CD8-positive, alpha-beta memory T cell (primary cell): ENCODE measurements at places on chromosomes 7 and 10. TPM values are rescaled to one million over a fixed set of nuclear protein-coding genes. Genes with fewer than 3 reads are reported as not detected.

- DNase-seq: no peak
Observed at GRCh38 chr7:2100278-2101208, 132.2 kb downstream of the MAD1L1 start.

OR2F2 gene
- not detected for polyA plus RNA-seq

SFMBT2 gene
- polyA plus RNA-seq: 4.9 TPM

DNA sequence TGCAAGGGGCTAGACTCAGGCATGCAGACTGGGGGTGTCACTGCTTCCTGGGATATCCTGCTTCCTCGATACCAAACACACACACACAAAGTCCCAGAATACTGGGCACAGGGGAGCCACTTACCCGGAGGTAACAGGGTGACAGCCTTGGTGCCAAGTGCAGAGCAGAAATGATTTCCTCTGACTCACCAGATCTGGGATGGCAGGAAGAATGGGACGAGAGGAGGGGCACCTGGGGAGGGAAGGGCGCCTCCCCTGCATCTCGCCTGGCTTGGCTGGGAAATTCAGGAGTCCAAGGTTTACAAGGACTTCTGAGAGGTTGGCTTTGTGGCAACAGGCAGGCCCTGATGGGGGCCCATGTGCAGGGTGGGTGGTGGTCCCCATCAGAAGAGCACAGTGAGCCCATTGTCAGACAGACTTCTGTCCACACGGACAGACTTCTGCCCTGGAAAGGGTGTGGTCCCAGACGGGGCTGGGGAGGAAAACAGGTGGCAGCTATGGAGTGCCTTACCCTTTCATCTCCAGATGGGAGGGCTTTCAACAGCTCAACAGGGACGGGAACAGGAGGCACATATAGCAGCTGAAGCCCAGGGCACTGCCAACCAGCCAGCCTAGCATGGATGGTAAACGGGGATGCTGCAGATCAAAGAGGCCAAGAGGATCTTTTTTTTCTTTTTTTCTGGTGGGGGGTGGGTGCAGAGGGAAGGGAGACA lies 9.7 kb upstream of the CCL24 start:
- DNase-seq: no peak

DNA sequence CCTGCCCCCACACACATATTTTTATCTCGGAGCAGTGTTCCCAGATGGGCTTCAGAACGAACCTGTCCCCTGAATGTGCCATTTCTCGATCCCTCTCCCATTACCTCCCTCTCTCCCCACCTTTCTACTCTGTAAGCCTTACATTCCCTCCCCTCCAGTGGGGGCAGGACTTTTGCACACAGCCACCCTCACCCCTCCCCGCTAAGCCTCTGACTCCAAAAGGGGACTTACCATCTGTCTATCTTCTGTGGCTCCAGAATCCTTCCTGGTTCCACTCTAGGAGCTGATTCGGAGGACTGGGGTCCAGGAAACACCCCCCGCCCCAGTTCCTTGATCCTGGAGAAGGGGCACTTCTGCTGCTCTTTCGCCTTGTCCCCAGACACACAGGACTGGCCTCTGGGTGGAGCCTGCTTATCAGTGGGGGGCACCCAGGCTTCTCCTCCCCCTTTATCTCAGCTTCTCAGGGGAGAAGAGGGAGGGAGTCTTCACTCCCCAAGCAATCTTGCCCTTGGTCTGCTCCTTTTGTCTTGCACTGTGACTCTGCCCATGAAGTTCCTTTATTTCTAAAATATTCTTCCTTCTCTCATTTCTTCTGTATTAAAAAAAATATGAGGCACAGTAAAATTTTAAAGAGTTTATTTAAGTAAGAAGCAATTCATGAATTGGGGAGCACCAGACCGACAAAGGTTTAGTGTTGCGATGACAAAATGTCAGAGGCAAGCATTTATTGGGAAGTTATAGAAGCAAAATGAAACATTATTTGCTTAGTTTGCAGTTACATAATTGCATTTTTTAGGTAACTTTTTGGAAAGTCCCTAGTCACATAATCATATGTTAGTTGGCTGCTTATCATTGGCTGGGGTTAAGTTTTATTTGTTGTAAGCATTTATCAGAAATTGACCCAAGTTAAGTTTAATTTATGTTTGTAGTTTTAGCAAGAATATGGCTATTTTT lies at the start of gene KEL:
KEL (minus strand) TSS at position 391 of the 954 bp plus-strand sequence; CDS start at position 234, 157 bp downstream.
- no peak for DNase-seq

- DNase-seq: no peak
Observed at GRCh38 chr10:73838827-73839226, 27.4 kb upstream of the NDST2 start.

DNA sequence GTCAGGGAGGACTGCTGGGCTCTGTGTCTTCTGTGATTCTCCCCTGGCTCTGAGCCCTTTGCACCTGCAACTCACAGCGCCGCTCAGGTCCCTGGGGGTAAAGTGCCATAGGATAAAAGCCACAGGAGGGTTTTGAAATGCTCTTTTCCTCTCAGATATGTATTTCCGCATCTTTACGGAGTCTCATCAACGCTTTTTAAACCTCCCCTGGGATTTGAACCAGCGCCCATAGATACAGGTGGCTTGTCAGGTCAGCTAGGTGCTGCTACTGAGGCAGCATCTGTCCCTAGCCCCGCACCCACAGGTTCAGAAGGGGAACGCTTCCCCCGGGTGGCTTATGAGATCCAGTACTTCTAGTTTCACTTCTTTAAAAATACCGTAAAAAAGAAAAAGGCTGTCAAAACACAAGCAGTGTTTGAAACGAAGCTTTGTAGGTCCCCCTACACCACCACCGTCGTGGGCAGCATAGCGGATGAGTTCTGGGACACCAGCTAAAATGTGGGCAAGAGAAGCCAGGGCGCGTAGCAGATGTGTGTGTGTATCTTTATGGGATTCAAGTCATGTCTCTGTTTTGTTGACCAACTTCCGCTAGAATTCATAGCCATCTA lies 173.5 kb downstream of the CUX1 start:
- no peak for DNase-seq

DNA sequence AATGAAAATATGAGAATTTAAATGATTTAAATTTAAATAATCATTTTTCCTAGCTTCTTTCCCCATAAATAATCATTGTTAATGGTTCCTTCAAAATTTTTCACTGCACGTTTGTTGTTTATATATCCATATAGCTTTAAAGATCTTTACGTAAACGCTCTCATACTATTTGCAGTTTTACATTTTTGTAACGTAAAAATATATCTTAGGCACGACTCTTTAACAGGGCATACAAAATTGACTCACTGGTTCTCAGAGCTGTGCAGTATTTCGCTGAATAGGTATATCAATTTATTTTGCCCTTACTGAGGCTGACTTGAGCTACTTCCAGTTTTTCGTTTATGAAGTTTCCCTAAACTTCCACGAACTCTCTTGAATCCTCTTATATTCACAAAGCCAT lies 105.7 kb downstream of the LRRN3 start:
- no peak for DNase-seq

GRCh38 chr7:99375070-99375807 lies 709 bp downstream of the ARPC1B start:
- peak; percentile 79 for DNase-seq

DNA sequence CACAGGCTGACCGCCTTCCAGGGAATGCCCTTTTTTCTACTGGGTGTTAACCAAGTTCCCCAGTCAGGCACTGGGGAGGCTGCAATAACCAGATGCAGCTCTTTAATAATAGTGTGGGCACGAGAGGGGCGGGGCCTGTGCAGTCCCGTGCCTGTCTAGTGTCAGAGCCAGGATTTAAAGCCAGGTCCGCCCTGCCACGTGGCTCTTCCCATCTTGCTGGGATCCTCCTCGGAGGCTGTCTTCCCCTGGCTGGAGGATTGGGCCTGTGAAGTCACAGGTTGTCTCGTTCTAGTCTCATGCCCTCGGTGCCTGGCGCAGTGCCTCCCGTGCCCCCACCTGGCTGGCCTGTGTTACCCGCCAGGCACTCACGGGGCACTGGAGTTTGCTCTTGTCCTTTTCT lies 25.2 kb downstream of the TMEM120A start:
- DNase-seq: no peak

DNA sequence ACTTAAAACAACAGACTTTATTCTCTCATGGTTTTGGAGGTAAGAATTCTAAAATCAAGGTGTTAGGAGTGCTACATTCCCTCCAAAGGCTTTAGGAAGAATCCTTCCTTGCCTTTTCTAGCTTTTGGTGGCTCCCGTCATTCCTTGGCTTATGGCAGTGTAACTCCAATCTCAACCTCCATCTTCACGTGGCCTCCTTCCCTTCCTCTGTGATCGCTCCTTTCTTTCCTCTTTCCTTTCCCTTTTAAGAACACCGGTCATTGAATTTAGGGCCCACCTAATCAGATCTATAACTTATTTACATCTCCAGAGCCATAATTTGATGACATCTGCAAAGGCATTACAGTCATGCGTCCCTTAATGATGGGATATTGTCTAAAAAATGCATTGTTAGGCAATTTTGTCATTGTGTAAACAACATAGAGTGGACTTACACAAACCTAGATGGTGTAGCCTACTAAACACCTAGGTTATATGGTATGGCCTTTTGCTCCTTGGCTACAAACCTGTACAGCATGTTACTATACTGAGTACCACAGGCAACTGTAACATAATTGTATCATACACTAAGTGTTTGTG lies 5.9 kb upstream of the HERC4 start:
- no peak for DNase-seq

GRCh38 chr10:99461230-99461629 lies 30.8 kb upstream of the GOT1 start:
- no peak for DNase-seq

TDRD1 gene
- 0.14 TPM for polyA plus RNA-seq

PLPP4 gene
- polyA plus RNA-seq: not detected

RPEL1 gene
- not detected for polyA plus RNA-seq

GRCh38 chr10:21493784-21494183 lies 31.7 kb downstream of the SKIDA1 start:
- DNase-seq: no peak

DNA sequence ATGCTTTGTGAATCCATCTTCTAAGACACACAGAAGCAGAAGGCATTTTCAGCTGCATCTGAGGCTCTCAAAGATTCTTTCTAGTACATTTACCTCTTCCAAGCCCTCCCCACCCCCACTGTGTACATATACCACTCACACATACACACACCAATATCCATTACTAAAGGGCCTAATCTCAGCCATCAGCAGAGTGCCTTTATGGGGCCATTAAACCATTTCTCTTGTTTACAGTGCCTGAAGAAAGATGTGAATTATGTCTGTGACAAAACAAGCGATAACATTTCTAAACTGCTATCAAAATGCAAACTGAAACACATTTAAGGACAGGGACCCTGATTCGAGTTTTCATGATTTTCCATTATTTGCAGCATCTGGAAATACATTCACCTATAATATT lies 40.0 kb downstream of the ETV1 start:
- no peak for DNase-seq

DNA sequence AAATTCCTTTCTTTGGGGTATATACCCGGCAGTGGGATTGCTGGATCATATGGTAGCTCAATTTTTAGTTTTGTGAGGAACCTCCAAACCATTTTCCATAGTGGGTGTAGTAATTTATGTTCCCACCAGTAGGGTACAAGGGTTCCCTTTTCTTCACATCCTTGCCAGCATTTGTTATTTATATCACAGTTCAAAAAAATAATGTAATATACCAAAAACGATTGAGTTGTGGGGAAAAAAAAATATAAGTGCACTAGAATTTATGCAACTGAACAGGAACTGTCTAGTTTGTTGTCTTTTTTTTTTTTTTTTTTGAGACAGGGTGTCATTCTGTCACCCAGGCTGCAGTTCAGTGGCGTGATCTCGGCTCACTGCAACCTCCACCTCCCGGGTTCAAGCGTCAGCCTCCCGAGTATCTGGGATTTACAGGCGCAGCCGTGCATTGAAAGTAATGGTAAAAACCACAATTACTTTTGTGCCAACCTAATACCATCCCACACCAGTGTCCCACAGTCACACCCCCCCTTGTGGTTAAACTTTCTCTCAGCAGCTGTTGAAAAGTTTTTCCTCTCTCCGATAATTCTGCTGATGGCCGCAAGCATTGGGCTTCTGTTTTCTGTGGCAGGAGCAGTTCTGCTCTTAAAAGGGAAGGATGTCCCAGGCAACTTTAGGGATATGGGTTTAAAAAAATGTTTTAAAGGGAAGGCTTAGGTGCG lies 6.8 kb upstream of the LAT2 start:
- DNase-seq: no peak

DNA sequence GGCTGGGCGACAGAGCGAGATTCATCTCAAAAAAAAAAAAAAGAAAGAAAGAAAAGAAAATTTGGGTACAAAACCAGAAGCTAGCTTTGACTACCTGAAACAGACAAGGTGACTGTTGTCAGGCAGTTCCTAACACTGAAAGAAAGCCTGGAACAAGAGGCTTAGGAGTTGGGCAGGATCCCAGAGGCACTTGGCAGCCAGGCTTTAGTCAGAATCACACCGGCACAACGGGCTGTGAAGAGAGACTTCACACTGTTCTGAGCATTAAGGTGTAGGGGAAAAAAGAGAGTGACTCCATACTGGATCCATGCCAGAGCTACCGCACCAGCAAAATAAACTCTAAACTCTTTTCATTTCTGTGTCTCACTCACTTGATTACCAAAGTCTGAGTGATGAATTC lies 130.8 kb downstream of the ZNF467 start:
- DNase-seq: no peak

DNA sequence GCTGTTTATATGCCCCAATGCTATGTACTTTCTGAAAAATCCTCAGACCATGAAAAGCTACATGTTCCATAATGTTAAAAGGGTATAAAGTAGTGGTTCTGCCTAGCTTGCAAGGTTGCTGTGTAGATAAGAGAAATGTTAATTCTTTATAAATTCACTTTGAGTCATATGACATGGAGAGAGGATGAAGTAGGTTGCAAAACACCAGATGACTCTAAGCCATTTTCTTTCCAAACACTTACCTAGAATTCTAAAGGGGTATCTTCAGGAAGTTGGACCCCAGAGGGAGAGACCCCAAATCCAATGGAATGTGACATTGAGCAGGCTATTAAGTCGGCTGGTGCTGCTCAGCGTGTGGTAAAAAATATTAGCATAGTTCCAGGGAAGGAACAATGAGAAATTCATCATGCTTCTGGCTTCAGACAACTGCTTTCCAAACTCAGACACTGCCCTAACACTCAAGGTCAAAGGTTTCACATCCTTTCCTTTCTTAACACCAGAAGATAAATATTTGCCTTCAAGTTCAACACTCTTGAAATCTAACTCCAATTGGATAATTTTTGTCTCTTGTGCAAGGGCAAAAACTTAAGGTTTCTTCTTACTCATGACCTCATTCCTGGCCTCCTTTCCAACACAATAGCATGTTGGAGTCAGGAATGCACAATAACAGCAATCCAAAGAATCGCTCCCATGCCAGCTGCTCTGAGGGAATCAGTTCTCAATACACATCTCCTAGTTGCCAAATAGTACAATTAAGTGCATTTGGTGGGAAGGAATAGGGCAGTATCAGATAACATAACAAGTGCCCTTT lies 100.7 kb upstream of the AFAP1L2 start:
- no peak for DNase-seq

- DNase-seq: no peak
Observed at GRCh38 chr10:14625765-14626525, 148.8 kb downstream of the FAM107B start.

DNA sequence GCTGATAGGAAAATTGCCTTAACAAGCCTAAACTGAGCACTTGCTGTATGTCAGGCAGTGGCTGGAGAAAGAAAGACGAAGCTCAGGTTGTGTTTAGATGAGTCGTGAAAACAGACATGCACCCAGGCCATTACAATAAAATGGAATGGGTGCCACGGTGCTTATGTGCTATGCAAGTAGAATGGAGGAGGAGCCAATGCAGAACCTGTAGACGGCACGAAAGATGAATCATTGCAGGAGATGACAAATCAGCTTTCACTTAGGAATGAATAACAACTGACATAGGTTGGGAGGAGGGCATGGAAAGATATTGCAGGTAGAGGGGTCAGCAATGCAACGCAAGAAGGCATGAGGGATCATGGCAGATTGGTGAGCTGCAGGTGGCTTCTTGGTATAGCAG lies 61.2 kb upstream of the ARHGAP21 start:
- DNase-seq: no peak

GRCh38 chr7:131482800-131483199 lies 73.6 kb downstream of the PODXL start:
- DNase-seq: no peak
